ENCODE measurements at places on chromosomes 3 and 15. TPM values are rescaled to one million over a fixed set of nuclear protein-coding genes. Genes with fewer than 3 reads are reported as not detected.

PLSCR5 gene
- total RNA-seq: not detected

POLR2M gene
- 71.7 TPM for total RNA-seq

DNA sequence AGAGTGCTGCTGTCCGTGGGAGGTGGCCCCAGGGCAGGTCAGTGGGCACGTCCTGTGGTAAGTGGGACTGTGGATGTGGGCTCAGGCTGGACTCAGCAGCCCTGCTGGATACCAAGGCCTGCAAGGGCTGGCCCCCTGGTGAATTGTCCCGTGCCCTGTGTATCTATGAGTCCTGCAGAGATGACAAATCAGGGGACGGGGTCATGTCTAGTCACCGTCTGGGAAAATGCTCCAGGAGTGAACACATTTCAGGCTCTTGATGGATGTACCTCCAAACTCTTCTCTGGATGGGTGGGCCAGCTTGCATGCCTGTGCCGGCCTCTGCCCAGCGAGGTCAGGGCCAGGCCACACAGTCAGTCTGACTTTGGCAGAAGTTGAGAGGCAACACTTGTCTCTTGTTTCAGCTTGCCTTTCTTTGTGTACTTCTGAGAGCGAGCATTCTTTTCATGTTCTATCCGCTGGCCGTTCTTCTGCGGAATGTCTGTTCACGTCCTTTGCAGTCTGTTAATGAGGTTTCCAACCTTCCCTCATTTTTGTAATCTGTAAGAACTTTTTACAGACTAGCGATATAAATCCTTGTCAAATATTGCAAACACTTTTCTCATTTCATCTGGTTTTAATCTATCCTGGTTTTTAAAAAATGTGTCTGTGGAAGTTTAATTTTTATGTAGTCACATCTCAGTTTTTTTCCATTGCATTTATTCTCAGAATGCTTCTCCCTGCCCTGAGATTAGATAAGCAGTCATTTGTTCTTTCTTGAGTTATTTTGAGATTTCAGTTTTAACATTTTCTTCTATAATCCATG lies 11.4 kb upstream of the STAB1 start:
- peak; percentile 87 for DNase-seq

DNA sequence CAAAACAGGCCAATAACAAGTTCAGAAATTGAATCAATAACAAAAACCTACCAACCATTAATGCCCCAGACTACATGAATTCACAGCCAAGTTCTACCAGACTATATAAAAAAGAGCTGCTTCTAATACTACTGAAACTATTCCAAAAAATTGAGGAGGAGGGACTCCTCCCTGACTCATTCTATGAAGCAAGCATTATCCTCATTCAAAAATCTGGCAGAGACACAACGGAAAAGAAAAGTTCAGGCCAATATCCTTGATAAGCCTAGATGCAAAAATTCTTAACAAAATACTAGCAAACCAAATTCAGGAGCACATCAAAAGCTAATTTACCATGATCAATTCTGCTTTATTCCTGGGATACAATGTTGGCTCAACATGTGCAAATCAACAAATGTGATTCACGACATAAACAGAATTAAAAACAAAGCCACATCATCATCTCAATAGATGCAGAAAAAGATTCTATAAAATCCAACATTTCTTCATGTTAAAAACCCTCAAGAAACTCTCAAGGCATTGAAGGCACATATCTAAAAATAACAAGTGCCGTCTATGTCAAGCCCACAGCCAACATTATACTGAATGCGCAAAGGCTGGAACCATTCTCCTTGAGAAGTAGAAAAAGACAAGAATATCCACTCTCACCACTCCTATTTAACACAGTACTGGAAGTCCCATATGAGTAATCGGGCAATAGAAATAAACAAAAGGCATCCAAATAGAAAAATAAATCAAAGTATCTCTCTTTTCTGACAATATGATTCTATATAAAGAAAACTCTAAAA lies 573.6 kb upstream of the GRM7 start:
- no peak for DNase-seq

GATA2 gene
- total RNA-seq: 26.7 TPM

RTP4 gene
- 2.6 TPM for total RNA-seq

AADACL2 gene
- not detected for total RNA-seq

- DNase-seq: peak; percentile 3
Observed at GRCh38 chr3:75781079-75781745, 4.1 kb downstream of the ZNF717 start.

GP5 gene
- not detected for total RNA-seq

GRCh38 chr3:5466065-5466464 lies 278.6 kb downstream of the EDEM1 start:
- no peak for DNase-seq

TOPBP1 gene
- total RNA-seq: 42.2 TPM

DNA sequence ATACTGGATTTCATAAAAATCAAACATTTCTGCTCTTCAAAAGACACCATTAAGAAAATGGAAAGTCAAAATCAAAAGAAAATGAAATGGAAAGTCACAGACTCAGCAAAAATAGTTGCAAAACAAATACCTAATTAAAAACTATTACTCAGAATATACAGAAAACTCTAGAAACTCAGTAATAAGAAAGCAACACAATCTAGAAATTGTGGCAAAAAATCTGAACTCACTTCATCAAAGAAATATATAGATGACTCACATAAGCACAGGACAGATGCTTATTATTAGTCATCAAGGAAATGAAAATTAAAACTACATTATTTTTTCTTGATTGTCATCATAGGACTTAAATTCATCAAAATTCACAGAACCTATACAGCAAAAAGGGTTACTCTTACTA lies 430.0 kb downstream of the SHQ1 start:
- DNase-seq: no peak

LMOD3 gene
- not detected for total RNA-seq

- no peak for DNase-seq
Observed at GRCh38 chr3:34983631-34984030, 655.7 kb upstream of the ARPP21 start.

SNX22 gene
- total RNA-seq: 0.32 TPM

DNA sequence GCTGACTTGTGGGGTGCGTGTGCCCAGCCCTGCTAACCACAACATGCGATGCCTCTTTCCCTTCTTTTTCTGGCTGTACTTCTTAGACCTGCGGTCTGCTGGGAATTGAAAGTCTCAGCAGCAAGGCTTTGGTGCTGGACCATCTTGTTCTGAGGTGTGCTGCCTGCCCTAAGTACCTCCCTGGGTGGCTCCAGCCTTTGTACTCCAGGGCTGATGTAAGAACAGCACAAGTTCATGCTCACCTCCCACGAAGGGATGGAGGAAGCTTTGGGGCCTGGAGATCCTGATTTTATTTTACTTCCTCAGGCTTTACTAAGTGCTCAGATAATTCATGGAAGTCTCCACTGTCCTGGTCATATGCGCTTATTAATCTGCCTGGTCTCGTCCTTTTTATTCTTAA lies 28.9 kb downstream of the FAM43A start:
- DNase-seq: no peak

DNA sequence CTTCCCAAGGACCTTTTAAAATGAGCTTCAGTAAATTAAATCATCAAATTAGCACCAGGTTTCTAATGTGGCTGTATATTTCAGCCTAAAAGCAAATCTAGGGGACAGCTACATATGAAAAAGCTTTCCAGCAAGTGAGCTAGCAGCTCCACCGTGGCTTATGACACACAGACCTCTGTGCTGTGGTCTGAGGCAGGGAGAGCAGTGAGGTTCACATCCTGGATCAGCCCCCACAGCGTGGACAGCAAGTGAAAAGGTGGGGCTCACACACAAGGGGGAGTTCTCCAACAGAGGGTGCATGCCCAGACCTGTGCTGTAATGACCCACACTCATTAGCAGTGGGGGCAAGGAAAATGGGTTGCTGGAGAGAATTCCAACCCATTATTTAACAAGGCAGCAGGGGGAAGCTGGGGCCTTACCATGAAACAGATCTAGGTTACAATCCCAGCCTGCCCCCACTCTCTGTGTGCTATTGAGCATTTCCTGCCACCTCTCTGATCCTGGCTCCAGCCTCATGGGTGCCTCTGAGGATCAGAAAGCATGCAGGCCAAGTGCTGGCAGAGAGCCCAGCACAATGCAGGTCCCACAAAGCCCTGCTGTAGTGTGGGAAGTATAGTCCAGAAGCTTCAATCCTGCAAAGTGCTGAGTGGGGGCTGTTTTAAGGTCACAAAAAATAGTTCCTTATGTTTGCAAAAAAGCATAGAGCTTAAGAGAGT lies 48.2 kb downstream of the RASGRF1 start:
- no peak for DNase-seq

- no peak for DNase-seq
Observed at GRCh38 chr15:97683831-97684230, 276.7 kb upstream of the ARRDC4 start.

DNA sequence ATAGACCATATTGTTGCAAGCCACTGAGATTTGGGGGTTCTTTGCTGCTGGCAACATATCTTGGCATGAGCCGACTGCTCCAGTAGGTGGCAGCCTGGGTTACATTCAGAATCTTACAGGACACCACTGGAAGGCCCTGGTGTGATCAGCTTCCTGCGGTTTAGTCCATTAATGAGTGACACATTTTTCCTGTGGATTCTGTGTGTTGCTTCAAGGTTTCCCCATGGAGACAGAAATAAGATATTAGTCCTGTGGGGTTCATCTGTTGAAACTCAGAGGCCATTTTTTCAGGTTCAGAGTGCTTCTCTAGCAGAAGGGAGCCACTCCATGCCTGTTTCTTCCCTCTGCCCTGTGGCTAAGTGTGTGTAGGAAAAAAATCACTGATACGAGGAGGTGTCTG lies 116.2 kb downstream of the MFSD1 start:
- DNase-seq: peak; percentile 70

DNA sequence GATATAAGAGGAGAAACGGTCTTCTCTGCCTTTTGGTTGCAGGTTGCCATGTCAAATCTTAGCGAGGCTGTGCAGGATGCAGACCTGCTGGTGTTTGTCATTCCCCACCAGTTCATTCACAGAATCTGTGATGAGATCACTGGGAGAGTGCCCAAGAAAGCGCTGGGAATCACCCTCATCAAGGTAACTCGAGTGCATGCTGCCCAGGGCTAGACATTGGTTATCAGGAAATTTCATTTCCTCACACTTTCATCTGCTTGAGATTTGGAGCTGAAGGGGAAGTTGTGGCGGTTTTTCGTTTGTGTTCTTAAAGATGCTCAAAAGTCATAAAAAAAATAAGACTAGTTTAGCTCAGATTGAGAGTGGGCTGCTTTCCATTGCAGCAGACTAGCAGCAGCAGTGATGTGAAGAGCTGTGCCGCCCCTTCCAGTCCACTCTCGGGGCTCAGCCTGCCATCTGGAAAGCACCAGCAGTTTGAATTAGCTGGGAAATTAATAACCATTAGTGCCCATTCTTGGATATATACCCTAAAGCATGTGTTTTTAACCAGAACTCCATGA lies 32.2 kb downstream of the GPD1L start:
- no peak for DNase-seq

DNA sequence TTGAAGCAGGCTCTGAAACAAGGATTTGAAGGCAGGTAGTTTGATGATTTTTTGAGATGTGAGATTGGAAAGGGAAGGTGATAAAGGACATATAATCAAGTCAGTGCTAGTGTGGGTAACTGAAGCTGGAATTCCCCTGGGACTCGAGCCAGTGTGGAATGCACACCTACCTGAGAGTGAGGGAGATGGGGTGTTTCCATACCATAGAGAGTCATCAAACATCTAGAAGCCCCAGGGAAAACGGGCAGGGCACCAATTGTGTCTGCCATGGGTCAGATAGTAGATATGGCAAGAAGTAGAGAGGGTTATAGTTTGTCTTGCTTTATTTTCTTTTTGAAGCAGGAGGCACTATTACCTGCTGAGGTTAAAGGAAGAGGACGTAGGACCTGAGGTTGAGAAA lies 120.0 kb downstream of the SSR3 start:
- no peak for DNase-seq

GRCh38 chr3:86954226-86954625 lies 36.7 kb downstream of the VGLL3 start:
- DNase-seq: no peak

GRCh38 chr3:149170672-149171071 lies 41.2 kb downstream of the HPS3 start:
- DNase-seq: no peak

DNA sequence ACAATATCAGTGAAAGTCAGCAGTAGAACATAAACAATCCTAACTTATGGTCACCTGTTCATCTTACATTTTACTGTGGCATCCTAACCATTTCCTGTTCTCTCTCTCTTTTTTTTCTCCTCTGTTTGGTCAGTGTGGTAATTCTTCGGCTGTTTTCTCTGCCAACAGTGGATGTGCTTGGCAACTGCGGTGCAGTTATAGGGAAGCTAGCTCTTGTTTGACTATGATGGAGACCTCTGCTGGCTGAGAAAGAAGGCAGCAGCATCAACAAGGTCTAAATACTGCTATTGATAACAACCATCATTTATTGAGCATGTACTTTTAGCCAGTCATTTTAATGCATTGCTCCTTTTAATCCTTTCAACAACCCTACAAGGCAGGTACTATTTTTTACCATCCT lies 723 bp upstream of the DRD3 start:
- DNase-seq: peak; percentile 8

DNA sequence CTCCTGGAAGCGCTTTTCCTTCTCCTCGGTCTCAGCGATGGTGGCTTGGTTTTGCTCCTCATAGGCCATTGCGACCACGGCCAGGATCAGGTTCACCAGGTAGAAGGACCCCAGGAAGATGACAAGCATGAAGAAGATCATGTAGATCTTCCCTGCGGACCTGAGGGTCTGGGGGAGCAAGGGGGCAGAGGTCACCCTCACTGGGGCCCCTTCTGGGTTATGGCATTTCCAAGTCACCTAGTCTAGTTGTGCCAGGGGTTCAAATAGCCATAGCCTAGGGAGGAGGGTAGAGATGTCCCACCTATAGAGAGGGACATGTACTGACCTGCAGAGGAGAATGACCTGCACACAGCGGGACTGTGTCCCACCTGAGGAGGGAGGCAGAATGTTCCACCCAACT lies 43.5 kb downstream of the SCN5A start:
- DNase-seq: no peak

DNA sequence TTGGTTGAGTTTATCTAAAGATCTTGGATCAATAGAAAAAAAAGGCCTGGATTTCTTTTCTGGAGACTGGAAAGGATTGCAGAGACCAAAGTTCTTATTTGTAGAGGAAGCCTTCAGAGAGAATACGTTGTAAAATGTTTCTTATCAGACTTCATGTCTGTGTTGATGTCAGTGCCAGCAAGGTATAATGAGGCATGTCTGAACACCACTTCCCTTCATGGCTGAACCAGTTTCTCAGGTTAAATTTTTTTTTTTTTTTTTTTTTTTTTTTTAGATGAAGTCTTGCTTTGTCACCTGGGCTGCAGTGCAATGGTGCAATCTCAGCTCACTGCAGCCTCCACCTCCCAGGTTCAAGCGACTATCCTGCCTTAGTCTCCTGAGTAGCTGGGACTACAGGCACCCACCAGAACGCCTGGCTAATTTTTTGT lies 17.8 kb upstream of the ZNF774 start:
- no peak for DNase-seq

RYR3 gene
- total RNA-seq: not detected

TMEM212 gene
- not detected for total RNA-seq

DNA sequence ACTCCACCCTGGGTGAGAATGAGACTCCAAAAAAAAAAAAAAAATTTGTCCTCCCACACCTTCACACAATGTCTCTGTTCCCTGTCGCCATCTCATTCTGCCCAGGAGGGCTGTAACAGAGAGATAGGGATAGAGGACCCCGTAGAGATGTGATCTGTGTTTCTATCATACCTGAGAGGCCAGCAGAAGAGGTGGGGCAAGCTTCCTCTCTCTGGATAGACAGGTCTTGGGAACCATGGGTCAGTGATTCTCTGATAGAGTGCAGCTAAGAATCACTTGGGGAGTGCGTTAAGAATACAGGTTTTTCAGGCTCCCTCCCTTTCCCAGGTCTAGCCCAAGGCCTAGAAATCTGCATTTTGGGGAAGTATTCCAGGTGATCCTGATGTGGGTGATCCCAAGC lies 8.3 kb downstream of the CA12 start:
- no peak for DNase-seq

Data from fibroblast of villous mesenchyme (primary cell).